NCI-H526 (cell line): ENCODE measurements at places on chromosomes 7 and 10.
A peak's percentile ranks its signal among the peaks of the same experiment; 100 is the strongest.

GRCh38 chr7:158702196-158702595, 2.4 kb downstream of the NCAPG2 start:
- DNase-seq: peak; percentile 53

- no peak for DNase-seq
Measured at GRCh38 chr10:47256751-47257336, 43.2 kb upstream of the GDF10 start.

- DNase-seq: no peak
Measured at GRCh38 chr7:132655131-132655727, 79.0 kb upstream of the PLXNA4 start.

- no peak for DNase-seq
Measured at GRCh38 chr10:86661161-86662025, 6.9 kb upstream of the LDB3 start.

DNA sequence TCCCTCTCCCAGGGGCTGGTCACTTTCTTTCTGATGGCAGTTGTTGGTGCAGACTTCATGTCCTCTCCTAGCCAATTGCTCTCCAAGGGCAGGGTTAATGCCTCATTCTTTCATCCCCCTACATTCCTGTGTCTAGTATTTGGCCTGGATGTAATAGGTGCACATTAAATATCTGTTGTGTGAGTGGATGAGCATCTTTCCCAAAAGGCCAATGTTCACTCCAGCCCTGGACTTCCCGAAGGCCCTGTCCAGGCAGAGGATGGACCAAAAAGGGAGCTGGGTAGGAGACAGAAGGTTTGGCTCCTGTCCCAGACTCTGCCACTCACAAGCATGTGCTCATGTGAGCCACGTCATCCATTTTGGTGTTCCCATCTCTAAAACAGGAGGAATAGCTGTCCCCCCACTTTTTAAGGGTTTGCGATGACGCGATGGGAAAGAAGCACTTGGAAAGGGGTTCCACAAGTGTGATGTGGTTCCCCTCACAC, 47.5 kb downstream of the RGS10 start:
- DNase-seq: no peak

DNA sequence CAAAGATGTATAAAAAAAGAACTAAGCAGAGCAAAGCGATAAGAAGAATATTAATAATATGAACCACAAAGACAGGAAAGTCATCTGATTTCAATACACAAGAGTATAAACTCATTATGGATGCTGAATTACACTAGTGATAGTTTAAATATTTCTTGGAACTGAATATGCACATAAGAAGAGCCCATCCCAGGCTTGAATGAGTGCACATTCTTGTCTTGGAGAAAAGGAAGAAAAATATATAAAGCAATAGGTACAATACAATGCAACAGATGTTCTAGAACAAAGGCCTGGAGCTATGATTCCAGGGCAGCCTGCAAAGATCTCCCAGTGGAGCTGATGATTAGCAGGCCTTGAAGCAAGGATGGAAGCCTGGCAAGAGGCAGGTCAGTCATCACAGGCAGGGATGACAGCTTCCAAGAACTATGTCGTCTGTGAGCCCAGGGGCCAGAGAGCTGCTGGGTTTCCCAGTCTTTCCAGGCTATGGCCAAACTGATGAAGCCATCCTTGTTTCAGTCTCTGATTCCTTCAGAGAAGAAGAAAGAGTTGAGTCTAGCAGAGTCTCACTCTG, 277.6 kb downstream of the KCNMA1 start:
- DNase-seq: no peak

GRCh38 chr10:66258693-66259092, 667.1 kb upstream of the LRRTM3 start:
- DNase-seq: no peak

- DNase-seq: no peak
Measured at GRCh38 chr10:108615576-108616320, 1307.6 kb downstream of the XPNPEP1 start.

DNA sequence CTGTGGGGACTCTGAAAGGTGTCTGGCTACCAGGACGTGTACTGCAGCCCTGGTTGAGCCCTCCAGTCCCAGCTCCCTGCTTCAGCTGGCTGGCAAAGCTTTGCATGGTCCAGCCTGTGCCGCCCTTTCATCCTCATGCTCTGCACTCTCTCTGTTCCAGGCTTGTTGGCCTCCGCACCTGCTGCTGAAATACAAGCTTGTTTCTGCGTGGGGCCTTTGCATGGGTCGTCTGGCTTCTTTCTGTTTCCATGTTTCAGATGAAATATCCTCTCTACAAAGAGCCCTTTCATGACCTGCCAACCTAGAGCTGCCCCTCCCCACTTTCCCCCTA, 45.9 kb downstream of the TSPAN15 start:
- DNase-seq: no peak

- no peak for DNase-seq
Measured at GRCh38 chr7:47988496-47989386, 9.3 kb upstream of the HUS1 start.

DNA sequence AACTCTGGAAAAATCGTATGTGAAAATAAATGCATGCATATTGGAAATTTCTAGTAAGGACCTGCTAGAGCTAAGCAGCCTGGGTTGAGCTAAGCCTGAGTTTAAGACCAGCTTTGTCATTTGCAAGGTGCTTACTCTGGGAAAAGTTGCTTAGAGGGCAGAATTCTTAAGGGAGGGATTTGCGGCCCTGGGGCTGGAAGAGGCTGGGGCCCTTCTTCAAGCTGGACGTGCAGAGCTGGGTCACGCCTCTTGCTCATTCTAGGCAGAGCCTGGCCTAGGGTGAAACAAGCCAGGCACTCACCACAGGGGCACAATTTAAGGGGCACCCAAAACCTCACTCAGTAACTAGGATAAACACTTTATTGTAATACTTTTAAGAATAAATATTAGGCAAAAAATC, 137.2 kb downstream of the ARHGAP22 start:
- no peak for DNase-seq
